Lower lobe of right lung (tissue), 2 donors: ENCODE measurements at places on chromosomes 2 and 18. TPM values are rescaled to one million over a fixed set of nuclear protein-coding genes. Genes with fewer than 3 reads are reported as not detected.

HTR2B gene
- total RNA-seq: 0.65 TPM

OR6B2 gene
- total RNA-seq: not detected

TEX44 gene
- total RNA-seq: not detected

- H3K4me1 ChIP-seq: no peaks in the 10 kb centered on the region
- H3K4me3 ChIP-seq: no peak overlapping the region
- no peaks in the 10 kb centered on the region for H3K36me3 ChIP-seq
Measured at GRCh38 chr2:102514061-102514785, 41.2 kb downstream of the SLC9A4 start.

DNA sequence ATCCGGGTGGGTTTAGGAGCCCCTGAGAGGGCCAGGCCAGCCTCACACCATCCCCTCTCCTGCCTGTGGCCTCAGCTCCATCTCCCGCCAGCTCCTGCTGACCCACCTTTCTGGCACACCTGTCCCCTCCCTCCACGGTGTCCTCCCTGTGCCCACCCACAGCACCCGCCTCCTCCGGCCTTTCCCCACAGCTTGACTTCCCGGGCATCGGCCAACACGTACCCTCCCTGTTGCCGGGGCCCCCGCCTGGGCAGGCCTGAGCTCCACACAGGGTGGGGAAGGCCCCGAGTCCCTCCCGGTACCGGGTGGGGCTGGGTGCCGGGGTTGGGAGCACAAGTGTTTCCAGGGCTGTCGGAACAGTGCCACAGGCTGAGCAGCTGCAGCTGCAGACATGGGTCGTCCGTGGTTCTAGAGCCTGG is 6.5 kb downstream of the GPC1 start:
- no peaks in the 10 kb centered on the region for H3K36me3 ChIP-seq
- peaks cover 13% of the 10 kb centered on the region for H3K4me1 ChIP-seq
- H3K27ac ChIP-seq: no peak overlapping the region
- H3K4me3 ChIP-seq: no peak overlapping the region

- H3K4me3 ChIP-seq: no peak overlapping the region
- H3K27me3 ChIP-seq: no peaks in the 10 kb centered on the region
- DNase-seq: no peak
- no peak overlapping the region for H3K27ac ChIP-seq
Measured at GRCh38 chr2:14261771-14262170, 370.7 kb upstream of the LRATD1 start.

GRCh38 chr2:68750592-68751396 is 16.2 kb downstream of the ARHGAP25 start:
- no peak overlapping the region for H3K4me3 ChIP-seq
- H3K27me3 ChIP-seq: no peaks in the 10 kb centered on the region
- no peak for DNase-seq
- peaks cover 46% of the 10 kb centered on the region for H3K4me1 ChIP-seq

DNA sequence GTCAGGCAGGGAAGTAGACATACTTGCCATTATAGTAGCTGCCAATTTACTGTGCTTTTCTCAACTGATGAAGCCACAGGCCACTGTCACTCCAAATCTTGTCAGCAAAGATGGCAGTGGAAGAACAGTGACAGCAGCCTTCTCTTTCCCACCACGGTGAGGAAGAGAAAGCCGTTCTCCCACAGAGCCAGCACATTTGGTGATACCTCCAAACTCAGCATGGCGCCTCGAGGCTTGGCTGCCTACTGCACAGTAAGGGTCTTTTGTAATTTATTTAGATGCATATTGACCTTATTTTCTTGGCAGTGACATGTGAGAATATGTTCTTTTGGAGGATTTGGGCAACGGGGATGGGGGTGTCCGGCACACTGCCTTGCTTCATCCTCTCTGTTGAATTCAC is 117.2 kb upstream of the CDH20 start:
- H3K27ac ChIP-seq: no peak overlapping the region
- no peaks in the 10 kb centered on the region for H3K36me3 ChIP-seq
- no peaks in the 10 kb centered on the region for H3K27me3 ChIP-seq
- H3K4me3 ChIP-seq: no peak overlapping the region
- H3K4me1 ChIP-seq: no peaks in the 10 kb centered on the region

DNA sequence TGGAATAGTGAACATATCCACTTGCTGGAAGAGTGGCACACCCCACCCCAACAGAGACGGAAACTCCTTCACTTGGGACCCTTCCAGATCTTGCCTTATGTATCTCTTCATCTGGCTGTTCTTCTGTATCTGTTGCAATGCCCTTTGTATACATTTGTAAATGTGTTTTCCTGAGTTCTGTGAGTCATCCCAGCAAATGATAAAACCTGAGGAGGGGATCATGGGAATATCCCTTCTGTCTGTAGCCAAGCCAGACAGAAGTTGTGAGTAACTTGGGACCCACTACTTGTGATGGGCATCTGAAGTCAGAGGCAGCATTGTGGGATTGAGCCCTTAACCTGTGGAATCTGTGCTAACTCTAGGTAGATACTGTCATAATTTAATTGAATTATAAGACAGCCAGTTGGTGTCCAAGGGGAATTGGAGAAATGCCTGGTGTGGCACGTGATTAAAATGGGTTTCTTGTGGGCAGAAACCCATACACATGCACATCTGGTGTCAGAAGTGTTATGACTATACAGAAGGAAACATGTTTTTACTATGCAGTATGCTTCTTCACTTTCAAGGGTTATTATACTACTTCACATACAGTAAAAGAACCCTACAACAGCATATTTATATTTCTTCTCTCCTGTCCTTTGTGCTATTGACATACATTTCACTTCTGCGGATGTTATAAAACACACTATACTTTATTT is 32.3 kb upstream of the TMEM247 start:
- DNase-seq: no peak
- H3K27me3 ChIP-seq: no peaks in the 10 kb centered on the region
- H3K4me3 ChIP-seq: no peak overlapping the region
- no peaks in the 10 kb centered on the region for H3K36me3 ChIP-seq

DNA sequence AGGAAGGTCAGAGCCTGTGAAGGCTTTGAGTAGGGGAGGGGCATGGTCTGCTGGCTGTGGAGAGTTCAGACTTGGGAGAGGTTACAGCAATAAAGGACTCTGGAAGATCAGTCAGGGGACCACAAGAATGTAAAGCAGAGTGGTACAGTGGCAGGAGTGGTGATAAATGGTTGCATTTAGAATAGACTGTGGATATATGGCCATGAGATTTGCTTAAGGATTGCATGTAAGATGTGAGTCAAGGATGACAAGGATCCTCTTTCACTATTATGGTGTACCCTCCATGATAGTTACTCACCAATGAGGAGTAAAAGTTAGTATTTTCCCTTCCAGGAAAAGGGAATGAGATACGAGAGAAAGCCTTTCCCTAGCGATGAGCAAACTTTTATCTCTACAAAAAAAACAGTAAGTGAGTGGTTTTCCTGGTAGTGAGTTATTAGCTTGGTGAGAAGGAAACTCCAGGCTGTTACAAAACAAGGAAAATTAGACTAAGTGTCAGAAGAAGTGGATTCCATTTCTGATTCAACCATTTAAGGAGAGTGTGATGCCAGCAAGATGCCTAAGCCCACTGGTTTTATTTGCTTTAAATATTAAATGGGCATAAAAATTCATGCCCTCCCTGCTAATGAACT is 818.0 kb upstream of the ACVR2A start:
- H3K27me3 ChIP-seq: no peaks in the 10 kb centered on the region
- H3K36me3 ChIP-seq: no peaks in the 10 kb centered on the region
- no peak for DNase-seq
- H3K27ac ChIP-seq: no peak overlapping the region

DNA sequence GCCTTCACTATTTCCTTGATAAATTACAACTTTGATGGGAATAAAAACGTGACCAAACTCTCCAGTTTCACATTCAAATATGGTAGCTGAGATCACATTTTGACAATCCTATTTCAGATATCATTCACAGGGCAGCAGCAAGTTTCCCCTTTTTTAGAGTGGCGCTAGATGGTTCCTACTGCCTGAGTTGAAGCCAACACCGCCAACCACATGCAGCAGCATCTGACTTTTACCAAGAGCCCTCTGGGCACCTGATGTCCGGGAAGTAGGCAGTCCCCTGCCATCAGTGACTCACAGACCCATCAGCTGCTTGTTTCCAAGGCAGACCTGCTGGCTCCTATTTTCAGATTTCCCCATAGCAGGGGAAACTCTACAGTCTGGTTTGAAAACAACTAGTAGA is 4.0 kb upstream of the MREG start:
- no peak overlapping the region for H3K27ac ChIP-seq
- H3K4me1 ChIP-seq: peaks cover 22% of the 10 kb centered on the region
- H3K27me3 ChIP-seq: no peaks in the 10 kb centered on the region
- H3K4me3 ChIP-seq: no peak overlapping the region
- no peaks in the 10 kb centered on the region for H3K36me3 ChIP-seq

- H3K27ac ChIP-seq: no peak overlapping the region
- DNase-seq: no peak
- no peaks in the 10 kb centered on the region for H3K27me3 ChIP-seq
- no peaks in the 10 kb centered on the region for H3K4me1 ChIP-seq
- no peaks in the 10 kb centered on the region for H3K36me3 ChIP-seq
Measured at GRCh38 chr2:200021449-200022114, 66.2 kb downstream of the MAIP1 start.

DNA sequence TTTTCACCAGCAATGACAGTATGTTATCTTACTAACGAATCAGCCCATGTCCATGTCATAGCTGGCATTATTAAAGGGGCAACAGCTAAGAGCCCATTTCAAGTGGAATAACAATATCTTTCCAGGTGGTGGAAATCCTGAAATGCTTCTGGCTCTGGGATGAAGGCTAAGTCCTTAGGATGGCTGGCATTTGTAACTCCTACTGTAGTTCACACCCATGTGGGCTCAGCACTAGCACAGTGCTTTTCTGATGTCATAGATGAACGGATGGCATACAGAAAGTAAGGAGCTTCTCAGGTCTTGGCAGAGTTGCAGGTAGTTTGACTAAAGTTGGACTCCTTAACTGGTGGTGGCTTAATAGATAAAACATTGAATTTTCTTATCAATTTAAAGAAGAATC is 10.0 kb downstream of the TMEM200C start:
- H3K4me1 ChIP-seq: no peaks in the 10 kb centered on the region
- no peak overlapping the region for H3K27ac ChIP-seq
- peaks cover 8% of the 10 kb centered on the region for H3K27me3 ChIP-seq

- H3K4me3 ChIP-seq: no peak overlapping the region
- no peaks in the 10 kb centered on the region for H3K4me1 ChIP-seq
- H3K27ac ChIP-seq: no peak overlapping the region
Measured at GRCh38 chr2:86358957-86359356, 21.5 kb upstream of the REEP1 start.

DNA sequence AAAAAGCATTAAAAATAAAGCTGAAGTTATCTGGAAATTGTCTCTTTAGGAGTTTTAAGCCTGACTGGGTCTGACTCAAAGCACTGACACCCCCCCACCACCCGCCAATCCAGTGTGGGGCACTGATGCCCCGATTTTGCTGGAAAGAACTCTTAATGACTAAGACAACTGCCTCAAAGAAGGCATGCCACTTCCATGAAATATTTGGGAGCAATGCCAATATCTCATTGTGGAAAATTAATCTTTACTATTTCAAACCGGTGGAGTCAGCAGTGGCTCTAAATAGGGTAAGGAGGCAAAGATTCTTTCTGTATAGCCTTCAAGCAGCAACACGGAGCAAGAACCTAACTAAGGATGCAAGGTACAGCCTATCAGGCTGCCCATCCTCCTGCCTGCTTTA is 4.5 kb downstream of the FKBP7 start:
- DNase-seq: no peak
- peaks cover 7% of the 10 kb centered on the region for H3K4me1 ChIP-seq
- no peak overlapping the region for H3K27ac ChIP-seq
- H3K27me3 ChIP-seq: no peaks in the 10 kb centered on the region
- peaks cover 7% of the 10 kb centered on the region for H3K36me3 ChIP-seq

GRCh38 chr18:67151366-67151765 is 365.2 kb downstream of the DSEL start:
- H3K36me3 ChIP-seq: no peaks in the 10 kb centered on the region
- no peaks in the 10 kb centered on the region for H3K27me3 ChIP-seq
- H3K4me1 ChIP-seq: no peaks in the 10 kb centered on the region
- H3K27ac ChIP-seq: no peak overlapping the region
- no peak for DNase-seq

DNA sequence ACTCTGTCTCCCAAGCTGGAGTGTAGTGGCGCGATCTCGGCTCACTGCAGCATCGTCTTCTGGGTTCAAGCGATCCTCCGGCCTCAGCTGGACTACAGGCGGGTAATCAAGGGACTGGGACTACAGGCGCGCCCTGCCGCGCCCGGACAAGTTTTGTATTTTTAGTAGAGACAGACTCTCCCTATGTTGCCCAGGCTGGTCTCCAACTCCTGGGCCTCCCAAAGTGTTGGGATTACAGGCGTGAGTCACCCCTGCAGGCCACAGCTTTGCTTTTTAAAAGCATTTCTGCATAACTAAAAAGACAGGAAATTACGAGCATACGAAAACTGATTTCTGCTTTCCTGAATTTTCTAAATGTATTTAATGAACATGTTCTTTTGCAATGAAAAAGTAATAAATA is 916 bp upstream of the OSBPL1A start:
- no peak for DNase-seq
- no peaks in the 10 kb centered on the region for H3K36me3 ChIP-seq
- peak overlapping the region; percentile 70 for H3K4me3 ChIP-seq
- peaks cover 11% of the 10 kb centered on the region for H3K4me1 ChIP-seq
- H3K27ac ChIP-seq: peak overlapping the region; percentile 89

DNA sequence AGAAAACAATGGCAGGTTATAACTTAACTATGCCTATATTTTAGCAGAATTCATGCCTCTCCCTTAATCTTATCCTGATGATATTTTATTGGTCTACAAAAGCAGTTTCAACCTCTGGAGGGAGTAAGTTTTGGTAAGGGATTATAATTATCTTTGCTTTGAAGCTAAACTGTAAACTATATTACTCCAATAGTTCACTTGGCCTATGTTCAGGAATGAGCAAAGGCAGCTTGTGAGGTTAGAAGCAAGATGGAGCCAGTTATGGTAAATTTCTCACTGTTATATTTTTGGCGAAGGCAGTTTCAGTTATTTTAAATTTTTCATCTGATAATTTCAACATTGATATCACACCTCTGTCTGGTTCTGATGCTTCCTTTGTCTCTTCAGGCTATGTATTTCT is 192.5 kb upstream of the RGPD4 start:
- no peaks in the 10 kb centered on the region for H3K27me3 ChIP-seq
- H3K36me3 ChIP-seq: no peaks in the 10 kb centered on the region
- H3K4me3 ChIP-seq: no peak overlapping the region
- H3K4me1 ChIP-seq: no peaks in the 10 kb centered on the region

DNA sequence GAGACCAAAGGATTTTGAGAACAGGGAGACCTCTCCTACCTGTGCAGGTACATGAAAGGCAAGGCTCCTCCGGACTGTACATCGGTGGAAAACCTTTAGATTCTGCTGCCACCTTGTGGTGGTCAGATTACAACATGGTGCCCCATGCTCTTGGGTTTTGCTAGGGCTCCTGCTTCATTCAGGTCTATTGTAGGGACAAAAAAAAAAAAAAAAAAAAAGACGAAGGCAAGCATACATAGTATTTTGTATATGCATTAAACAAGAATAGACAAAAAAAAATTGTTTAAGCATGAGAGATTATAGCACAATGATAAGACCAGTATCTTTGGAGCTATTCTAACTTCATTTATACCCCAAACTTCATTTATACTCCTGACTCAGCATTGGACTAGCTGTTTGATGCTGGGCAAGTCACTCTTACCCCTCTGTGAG is 27.4 kb upstream of the SPR start:
- no peak overlapping the region for H3K27ac ChIP-seq
- no peak for DNase-seq
- H3K27me3 ChIP-seq: peaks cover 11% of the 10 kb centered on the region
- H3K4me3 ChIP-seq: no peak overlapping the region
- no peaks in the 10 kb centered on the region for H3K36me3 ChIP-seq
- peaks cover 8% of the 10 kb centered on the region for H3K4me1 ChIP-seq
